B cell (primary cell): ENCODE measurements at places on chromosomes 5 and 9.

DNA sequence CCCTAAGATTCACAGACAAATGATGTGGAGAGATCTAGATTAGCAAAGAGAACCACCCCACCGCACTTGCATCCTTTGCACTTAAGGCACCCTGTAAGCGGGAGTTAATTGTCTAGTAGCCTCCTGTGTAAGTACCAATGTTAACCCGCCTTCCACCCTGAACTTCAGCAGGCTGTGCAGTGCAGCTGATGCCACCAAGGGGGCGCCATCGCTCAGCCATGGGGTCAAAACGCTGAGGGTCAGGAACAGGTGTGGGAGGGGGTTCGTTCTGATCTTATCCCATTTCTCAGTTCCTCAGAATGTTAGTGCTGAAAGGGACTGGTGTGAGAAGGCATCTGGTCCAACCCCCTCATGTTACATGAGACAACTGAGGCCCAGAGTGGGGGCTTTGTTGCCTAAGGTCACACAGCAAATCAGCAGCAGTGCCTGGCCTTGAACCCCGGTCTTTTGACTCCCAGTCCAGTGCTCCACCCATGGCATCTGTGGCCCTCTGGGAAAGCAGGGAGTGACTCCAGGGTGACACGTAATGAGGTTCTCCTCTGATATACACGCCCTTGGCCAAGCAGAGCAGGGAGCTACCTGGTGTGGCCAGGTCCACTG is 57.3 kb downstream of the CYFIP2 start:
- DNase-seq: no peak

GRCh38 chr5:78360674-78360923 is 182 bp downstream of the SCAMP1 start:
- no peak for DNase-seq

DNA sequence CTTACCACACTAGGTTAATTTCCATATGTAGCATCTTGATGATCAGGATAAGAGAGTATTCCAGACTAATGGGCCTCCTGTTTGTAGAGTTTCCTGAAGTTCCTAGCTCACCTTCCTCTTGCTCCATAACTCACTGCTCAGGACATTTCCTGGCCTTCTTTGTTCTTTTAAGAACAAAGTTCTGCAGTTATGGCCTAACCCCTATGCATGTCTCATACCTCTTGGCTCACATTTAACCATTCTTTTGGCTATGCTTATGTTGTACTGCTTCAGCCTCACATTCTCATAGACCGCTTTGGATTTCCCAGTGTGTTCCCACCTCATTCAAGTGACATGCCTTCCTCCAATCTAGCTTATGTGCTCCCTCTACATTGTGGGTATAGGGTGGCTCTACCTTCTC is 40.5 kb upstream of the HMGCS1 start:
- DNase-seq: no peak

DNA sequence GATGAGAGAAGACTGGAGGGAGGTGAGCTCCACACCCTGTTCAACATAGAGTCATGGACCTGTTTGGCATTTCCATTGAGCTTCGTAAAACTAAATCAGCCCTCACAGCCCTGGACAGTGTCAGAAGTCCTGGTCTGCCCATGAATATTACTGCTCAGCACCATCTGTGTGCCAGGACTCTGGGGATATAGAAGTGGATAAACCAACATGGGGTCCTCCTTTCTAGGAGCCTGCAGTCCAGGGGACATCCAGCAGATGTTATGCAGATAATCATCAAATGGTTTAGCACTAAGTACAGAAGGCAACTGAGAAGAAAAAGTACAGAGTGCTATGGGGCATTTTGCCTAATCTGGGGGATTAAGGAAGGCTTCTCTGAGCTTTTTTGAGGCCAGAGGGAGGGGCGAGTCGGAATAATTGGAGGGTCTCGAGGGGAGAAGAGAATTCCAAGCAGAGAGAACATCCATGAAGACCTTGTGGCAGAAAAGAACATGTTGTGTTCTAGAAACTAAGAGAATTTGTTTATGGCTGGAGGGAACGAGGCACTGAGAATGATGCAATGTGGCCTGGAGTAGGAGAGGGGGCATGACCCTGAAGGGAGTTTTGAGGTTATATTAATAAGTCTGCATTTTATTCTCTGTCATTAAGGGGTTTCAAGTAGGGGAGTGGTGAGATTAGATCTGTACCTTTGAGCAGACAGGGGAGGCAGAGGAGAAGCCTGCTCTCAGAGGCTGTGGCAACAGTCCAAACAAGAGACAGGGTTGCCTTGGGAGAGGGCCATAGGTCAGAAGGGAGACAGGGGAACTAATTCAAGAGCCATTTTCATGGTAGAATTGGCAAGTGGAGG is 63.5 kb upstream of the SLC2A8 start:
- no peak for DNase-seq

DNA sequence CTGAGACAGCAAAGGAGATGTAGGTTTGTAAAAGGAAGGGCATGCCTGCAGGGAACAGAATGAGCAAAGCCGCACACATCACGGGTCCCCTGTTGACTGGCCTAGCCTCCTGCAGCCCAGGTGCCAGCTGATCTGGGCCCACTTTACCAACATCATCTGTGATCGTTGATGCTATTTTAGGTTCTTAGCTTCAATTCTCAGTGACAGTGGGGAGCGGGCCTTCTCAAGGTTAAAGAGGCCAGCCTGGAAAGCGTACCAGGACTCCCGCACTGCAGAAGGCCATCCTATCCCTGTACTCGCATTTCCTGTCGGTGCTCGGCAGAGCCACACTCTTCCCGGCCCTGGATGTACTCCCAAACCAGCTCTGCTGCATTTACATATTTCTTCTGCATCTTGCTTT is 213.5 kb upstream of the IRX1 start:
- no peak for DNase-seq

- DNase-seq: no peak
These were observed 45.5 kb downstream of the ELL2 start for GRCh38 chr5:95915999-95916686.

GRCh38 chr5:38994324-38994927 is 79.8 kb downstream of the RICTOR start:
- DNase-seq: peak; percentile 62

- DNase-seq: peak; percentile 89
These were observed 34.4 kb upstream of the SLC6A3 start for GRCh38 chr5:1479581-1480188.

- DNase-seq: no peak
These were observed 1.3 kb downstream of the PCSK5 start for GRCh38 chr9:75891771-75892215.

GRCh38 chr5:32249668-32250067 is 63.1 kb downstream of the MTMR12 start:
- no peak for DNase-seq

DNA sequence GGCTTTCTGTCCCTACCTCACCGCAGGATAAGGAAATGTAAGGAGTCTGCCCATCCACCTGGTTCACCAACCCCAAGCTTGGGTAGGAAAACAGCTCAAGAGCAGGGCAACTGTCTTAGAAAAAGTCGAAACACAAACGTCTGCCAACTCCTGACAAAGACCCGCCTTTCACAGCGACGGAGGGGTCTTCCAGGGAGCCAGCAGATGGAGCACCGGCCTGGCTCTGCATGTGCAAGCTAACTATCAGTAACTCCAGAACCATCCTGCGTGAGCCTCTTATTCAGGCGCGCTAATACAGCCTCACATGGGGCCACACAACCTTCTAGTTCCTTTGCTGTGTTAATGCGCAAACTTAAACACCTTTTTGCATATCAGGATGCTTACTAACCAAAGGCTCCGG is 26.9 kb downstream of the CAMSAP1 start:
- DNase-seq: no peak

DNA sequence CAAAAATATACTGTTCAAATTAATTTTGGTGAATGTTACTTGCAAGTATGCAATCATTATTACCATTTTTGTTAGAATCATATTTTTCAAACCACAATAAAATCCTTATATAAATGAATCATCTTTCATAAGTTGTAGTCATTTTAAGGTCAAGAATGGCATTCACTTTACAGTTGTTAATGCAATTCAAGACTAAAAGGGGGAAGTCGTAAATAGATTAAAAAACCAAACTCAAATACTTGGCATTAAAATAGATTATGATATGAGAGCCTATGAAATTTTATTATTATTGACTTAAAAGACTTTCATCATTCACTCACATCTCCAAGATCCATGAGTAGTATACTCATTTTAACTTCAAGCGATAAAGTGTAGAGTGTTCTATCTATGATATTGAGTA is 11.6 kb downstream of the CDH9 start:
- DNase-seq: no peak

- no peak for DNase-seq
These were observed 167.7 kb downstream of the CDH6 start for GRCh38 chr5:31361234-31361633.

DNA sequence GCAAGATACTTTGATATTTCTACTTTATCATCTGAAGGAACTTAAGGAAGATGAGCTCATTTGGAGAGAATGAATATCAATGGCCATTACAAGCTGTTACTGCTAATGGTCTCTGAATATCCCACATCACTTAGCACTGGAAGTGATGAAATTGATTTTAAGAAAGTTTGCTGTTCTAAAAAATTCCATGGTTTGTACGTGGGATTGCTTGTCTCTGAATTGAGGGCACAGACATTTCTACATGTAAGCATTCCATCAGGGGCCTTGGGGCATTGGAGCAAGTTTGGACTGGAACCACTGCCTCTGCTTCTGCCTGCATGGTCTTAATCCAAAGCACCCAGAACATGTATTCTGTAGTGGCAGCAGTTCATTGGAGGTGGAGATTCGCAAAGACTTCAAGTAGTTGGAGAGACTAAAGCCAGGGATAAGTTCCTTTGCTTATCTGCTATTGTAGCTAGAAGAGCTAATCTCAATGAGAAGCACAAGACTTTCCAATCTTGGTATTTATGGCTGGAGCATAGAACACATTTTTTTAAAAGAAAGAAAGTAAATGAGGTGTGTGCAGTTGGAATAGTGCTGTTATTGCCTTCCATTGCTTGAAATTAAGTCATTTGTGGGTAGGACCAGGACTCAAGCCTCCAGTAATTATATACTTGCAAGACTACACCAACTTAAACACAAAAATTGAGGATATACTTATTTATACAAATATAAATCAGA is 424.2 kb downstream of the SPATA31D1 start:
- no peak for DNase-seq

- DNase-seq: no peak
These were observed 54.4 kb downstream of the FBXW11 start for GRCh38 chr5:171952021-171952420.

DNA sequence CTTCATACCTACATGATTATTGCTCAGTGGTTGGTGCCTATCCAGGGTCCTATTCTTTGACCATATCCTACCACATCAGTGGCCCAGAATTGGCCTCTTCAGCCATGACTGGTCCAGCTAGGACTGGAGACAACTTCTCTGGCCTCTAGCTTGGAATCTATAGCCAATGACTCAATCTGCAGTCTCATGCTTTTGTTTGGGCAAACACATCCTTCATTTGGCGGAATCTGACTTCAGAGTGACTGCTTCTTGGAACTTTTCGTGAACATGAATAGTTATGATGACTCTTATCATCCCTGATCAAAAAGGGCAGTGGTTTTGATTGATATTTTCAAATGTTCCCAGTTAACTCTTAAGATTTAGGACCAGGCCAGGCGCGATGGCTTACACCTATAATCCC is 134.1 kb downstream of the PAPPA start:
- no peak for DNase-seq

DNA sequence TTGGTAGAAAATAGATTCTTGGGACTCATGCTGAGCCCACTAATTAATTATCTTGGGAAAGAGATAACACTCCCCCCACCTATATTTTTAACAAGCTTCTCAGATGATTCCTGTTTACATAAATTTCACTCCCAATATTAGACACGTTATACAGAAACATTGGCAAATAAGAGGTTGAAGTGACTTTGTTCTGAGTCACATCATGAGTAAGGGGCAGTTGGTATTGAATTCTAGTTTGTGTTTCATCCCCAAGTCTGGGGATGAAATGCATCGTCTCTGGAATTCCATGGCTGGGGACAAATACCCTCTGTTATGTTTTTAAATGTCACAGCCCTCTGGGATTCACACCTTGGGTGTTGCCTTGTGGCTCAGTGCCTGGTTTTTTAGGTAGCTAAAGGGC is 41.0 kb downstream of the BASP1 start:
- no peak for DNase-seq

- no peak for DNase-seq
These were observed 16.8 kb downstream of the ISOC1 start for GRCh38 chr5:129111351-129111750.

DNA sequence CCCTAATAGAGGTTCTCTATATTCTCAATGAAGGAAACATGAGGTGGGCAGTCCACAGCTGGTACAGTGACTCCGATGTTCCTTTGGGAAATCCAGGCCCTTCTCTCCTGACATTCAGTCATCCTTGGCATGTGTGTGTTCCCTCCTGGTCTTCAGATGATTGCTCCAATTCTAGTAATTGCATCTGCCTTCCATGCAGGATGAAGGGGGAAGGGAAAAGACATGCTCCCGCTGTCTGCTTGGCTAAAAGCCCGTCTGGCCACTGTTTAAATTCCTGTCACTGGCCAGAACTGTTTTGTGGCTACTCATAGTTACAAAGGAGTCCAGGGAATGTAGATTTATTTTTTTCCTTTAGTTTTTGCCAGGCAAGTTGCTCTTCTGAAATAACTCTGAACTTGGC is 65.0 kb downstream of the MAST4 start:
- no peak for DNase-seq

GRCh38 chr5:155128786-155129512 is 115.4 kb downstream of the KIF4B start:
- no peak for DNase-seq

DNA sequence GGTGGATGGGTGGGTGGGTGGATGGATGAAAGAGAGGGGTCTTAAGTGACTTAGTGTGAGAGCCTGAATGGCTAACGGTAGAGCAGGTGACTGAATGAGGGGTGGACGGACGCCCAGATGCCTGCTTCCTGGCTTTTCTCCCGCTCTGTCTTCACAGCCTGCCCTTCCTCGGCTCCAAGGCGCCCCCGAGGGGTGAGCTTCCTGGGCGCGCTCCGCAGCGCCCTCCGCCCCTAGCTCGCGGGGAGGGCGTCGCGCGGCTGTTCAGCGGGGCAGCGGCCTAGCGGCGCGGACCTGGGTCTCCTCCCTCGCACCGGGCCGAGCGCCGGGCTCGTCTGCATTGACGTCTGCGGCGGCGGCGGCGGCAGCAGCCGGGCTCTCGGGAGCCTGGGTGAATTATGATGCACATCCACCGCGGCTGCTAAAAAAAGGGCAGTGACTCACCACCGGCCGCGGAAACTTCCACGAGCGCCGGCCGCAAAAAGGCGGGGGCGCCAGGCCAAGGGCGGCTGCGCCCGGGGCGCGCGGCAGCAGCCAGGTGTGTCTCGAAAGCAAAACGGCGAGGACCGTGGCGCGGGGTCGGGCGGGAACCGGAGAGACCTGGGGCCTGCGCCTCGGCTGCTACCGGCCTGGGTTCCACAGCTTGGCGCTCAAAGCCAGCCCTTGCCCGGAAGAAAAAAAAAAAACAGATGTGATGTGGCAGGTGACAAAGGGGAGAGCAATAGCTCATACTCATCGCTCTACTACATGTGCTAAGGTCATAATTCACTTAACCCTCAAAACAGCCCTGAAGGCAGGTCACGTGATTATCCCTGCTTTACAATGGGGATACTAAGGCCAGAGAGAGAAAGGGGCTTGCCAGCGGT is 143.0 kb upstream of the ADRA1B start:
- DNase-seq: peak; percentile 74
